Activated CD4-positive, alpha-beta T cell treated with anti-CD3 and anti-CD28 coated beads, Interleukin-2, amount 10 ng/mL, durations not matched to agents 7 days and 5 days (primary cell): ENCODE measurements at places on chromosomes 7 and 10.

DNA sequence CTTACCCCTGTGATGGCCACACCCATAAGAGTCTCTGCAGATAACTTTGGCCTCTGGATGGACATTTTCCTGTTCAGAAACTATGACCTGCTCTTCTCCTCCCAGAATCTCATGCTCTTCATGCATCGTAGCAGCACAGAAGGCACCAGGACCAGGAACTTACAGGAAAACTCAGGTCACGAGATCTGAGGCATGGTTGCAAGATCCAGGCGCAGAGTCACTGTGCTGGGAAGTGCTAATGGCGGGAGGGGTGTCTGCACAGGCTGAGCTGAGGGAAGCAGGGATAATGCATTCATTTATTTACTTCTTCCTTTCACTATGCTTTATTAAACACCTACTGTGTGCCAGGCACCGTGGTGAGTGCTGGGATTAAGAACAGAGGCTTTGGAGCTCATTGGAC is 48.2 kb upstream of the LOXL4 start:
- no peak for DNase-seq

DNA sequence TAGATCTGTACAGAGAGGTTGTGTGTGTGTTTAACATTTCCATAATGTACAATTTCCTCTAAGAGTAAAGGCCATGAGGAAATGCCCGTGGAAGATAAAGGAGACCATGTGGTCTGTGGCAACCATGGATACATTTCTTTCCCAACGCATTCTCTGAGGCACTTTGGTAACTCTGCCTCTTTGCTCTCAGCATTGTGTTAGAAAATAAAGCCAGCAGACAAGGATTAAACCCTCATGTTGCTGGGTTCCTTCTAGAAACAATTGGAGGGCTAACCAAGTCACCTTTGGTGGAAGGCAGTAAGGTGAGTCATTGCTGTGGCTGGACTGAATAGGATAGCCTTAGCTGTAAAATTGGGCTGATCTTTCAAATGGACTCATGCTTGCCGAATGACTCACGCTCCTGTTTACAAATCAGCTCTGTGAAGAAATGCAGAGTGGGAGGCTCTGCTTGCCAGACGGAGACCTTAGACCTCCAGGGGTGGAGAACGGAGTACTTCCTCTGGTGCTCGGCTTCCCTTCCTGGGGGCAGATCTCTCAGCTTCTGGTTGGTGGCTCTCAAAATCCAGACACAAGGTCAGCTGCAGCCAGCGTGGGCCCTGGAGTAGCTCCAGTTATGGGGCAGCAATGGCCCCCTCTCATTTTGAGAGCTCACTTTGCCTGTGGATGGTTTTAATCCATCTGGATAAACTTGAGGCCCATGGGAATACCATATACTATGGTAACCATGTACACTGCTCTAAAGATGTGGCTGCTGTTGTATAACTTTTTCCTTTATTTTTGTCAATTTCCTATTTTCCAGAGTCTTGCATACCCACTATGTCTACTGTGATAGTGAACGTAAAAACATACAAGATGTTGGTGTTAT is 137.3 kb downstream of the TCF7L2 start:
- no peak for DNase-seq

- DNase-seq = no peak
These were observed 543.6 kb downstream of the SDK1 start for GRCh38 chr7:3844540-3845151.

DNA sequence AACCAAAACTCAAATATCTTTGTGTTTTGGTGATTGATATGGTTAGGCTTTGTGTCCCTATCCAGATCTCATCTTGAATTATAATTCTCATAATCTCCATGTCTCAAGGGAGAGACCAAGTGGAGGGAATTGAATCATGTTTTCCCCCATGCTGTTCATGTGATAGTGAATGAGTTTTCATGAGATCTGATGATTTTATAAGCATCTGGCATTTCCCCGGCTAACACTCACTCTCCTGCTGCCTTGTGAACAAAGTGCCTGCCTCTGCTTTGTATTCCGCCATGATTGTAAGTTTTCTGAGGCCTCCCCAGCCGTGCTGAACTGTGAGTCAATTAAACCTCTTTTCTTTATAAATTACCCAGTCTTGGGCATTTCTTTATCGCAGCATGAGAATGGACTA is 419.5 kb downstream of the SH2D4B start:
- DNase-seq = no peak
